ENCODE measurements at places on chromosomes 3 and 15. TPM values are rescaled to one million over a fixed set of nuclear protein-coding genes. Genes with fewer than 3 reads are reported as not detected.

The ITIH4 gene
- total RNA-seq: 0.96 TPM

The PPP1R14D gene
- total RNA-seq: not detected

The SAMMSON gene
- not detected for total RNA-seq

The MOBP gene
- total RNA-seq: 0.19 TPM

The CAMK1 gene
- 25.2 TPM for total RNA-seq

The PCOLCE2 gene
- not detected for total RNA-seq

The CLDN16 gene
- under 0.01 TPM for total RNA-seq

The COL6A5 gene
- not detected for total RNA-seq

The TSPAN3 gene
- 315 TPM for total RNA-seq

The RYR3 gene
- not detected for total RNA-seq

The ACP3 gene
- total RNA-seq: not detected
